ENCODE measurements at places on chromosomes 7 and 10. TPM values are rescaled to one million over a fixed set of nuclear protein-coding genes. Genes with fewer than 3 reads are reported as not detected.

DNA sequence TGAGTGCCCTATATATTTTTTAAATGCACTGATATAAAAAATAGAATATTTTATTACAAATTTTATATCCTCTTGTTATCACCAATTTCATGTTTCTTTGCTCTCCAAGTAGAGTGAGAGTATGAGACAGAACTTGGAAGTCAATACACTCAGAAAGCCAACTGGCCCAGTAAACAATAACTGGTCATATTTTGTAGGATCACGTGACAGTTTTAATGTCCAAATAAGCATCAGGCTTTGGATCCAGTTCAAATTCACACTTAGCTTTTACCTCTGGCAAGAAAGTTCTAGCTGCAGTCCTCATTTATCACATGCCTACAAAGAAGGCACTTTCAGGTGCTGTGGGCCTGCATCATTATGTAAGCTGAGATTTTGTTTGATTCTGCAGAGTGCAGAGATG is 21.6 kb upstream of the TPK1 start:
- no peak for DNase-seq

DNA sequence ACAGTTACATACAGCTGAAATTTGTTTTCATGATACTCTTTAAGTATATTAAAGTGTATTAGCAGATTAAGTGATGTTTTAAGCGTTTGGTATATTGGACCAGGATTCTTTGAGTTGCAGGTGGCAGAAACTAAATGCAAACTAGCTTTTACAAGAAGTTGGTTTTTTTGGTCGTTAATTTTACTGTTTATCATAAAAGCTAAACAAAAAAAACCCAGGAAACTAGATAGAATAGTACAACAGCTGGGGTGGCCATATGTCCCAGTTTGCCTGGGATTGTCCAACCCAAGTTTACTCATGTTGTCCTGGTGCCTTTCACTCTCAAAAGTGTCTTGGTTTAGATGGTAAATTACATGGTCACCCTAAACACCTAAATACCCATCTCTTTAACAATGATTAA is 108.7 kb downstream of the PHTF2 start:
- no peak for DNase-seq

The GCC1 gene
- total RNA-seq: 12.0 TPM

The STEAP1 gene
- total RNA-seq: 30.8 TPM

DNA sequence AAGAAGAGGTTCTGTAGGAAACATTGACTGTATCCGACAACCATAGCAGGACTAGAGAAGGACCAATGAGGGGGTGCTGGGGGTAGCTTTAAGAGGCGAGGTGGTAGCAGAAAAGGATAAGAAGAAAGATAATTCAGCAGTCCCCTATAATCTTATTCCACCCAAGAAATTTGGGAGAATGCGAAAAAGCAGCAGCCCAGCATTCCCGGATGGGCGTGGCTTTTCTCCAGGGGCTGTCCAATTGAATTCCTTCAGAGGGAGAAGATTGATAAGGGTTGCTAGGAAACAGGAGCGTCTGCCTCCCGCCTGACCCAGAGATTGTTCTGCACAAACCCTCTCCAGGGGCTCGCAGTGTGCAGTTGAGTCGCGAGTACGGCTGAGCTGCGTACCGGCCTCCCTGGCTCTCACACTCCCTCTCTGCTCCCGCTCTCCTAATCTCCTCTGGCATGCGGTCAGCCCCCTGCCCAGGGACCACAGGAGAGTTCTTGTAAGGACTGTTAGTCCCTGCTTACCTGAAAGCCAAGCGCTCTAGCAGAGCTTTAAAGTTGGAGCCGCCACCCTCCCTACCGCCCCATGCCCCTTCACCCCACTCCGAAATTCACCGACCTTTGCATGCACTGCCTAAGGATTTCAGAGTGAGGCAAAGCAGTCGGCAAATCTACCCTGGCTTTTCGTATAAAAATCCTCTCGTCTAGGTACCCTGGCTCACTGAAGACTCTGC is at the start of gene GRM3:
Gene GRM3 (plus strand): TSS at position 349 of the 721 bp plus-strand sequence. CDS start 121,237 bp downstream, outside the sequence.
- no peak for DNase-seq

DNA sequence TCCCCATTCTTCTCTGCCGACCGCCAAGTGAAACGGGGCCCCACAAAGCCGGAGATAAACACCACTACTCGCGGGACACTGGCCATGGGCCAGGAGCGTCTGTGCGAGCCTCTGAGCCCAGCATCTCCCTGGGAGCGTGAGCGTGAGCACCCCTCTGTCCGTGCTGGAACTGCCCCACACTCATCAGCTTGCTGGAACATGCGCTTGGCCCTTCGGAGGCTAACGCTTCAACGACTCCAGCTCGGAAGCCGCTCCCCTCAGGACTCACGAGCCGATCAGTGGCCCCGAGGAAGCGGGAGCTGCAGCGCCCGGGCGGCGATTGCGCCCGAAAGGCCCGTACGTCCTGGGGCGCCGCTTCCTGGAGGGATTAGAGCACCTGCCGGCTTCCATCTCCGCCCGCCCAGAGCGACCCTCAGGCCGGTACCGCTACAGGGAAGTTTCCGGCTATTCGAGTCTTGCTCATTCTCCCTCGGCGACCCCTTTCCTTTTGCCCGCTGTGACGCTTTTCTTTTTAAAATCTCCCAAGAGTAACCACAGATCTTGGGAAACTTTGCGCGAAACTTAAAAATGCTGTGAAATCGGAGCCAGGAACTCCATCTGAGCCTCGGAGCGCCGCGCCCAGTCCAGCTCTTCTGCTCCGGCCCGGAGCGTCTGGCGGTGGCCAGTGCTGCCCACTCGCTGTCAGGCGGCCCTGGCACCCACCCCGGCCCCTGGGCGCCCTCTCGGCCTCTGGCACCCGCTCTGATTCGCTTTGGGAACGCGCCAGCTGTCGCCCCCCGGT is 1.0 kb downstream of the TLL2 start:
- DNase-seq: peak; percentile 32

DNA sequence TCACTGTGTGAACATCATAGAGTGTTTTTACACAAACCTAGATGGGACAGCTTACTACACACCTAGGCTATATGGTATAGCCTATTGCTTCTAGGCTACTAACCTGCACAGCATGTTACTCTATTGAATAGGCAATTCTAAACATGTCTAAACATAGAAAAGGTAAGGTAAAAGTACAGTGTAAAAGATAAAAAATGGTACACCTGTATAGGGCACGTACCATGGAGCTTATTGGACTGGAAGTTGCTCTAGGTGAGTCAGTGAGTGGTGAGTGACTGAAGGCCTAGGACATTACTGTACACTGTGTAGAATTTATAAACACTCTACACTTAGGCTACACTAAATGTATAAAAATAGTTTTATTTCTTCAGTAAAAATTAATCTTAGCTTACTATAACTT is 182.0 kb upstream of the THSD7A start:
- DNase-seq: no peak

The ITGB8 gene
- 18.4 TPM for total RNA-seq

DNA sequence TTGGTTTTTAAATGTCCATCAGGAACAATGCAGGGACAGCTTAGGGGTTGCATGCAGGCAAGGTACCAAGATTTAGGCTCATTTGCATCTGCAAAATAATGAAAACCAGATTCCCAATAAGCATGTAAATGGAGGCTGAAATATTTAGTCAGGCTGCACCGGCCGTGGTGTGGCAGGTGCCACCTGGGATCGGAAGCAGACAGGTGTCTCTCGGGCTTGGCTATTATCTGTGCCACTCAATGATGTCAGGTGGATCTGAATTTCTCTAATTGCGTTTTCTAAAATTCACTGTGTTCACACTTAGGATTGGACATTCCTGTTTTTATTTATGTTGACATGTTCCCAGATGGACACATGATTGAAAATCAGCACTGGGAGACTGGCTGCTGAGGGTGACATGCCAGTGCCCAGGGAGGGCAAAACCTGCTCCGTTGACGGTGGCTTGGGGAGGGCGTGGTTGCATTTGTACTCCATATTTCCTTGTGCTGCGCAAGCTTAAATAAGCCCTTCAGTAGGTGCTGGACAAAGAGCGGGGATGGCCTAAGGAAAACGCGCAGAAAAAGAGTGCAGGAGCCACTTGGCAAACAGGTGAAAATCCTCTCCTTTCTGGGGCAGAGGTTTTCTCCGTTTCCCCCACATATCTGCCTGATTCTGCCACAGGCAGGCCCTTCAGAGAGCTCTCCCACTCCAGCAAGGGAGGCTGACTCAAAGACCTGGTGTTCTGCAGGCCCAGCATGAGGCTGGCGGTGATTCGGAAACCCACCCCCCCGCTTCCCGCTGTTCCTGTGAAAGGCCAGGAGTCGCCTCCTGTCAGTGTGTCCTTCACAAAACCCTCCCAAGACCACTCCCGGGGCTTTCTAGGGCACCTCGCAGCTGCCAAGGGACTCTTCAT is 142.5 kb downstream of the WDR37 start:
- DNase-seq: no peak

DNA sequence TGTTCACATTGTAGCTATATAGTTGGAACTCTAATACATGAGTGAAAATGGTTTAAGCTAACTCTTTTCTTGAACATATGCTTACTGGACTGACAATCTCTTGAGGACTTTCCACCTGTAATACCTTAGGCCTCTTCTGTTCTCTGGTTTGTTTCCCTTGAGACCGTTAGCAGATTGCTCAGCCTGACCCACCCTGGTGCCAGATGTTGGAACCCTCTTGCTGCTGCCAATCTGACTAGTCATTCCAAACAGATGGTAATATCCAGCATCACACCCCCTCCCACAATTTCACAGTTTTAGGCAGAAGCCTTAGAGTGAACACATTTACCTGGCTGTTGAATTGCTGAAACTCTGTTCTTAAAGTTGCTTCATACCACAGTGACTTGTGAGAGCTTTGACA is 18.7 kb downstream of the CALD1 start:
- no peak for DNase-seq

- DNase-seq: no peak
Observed at GRCh38 chr7:32381024-32381601, 109.1 kb downstream of the LSM5 start.

The SPDYE9 gene
- total RNA-seq: not detected

The TMEM213 gene
- not detected for total RNA-seq

DNA sequence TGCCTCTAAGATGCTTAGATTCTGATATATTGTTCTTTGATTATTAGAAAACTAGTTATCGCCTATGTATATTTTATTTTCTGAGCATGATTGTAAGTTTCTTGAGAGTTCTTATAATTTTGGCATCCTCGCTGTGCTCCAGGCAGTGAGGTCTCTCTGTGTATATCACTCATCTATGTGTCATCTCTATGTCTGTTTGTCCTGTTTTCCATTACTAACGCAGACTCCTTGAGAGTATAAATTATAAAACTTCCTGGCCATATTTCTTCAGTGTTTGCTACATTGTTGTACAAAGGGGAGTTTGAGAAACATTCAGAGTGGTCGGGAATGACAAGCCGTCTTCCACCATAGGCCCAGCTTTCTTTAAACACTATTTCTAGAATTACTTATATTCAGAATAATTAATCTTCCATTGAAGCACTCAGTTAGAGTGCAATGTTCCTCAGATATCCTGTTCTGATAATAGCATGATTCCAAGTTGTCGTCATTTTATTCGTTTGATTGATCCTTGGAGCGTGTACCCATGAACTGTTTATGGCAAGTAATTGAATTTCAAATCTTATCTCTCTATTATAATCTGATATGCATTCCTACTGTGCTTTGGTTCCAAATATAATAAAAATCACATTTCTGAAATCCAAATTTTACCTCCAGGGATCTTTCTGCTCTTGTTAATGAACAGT is 206.6 kb downstream of the BAMBI start:
- no peak for DNase-seq

DNA sequence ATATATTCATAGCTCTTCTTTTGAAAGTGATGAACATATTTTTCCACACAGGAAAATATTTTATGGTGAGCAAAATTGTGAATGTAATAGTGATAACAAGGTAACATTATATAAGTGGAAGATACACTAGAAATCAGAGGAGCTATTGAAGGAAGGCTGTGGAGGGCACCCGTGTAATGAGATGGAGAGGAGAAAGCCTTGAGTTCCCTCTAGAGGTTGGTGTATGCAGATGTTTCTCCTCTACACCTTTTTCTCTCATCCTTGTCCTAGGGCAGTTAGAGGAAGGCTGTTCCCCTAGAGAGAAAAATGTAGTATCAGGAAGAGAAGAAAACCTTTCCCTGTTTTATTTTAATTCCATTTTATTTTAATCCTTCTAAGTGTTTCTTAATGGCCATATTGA is 54.6 kb upstream of the NRG3 start:
- DNase-seq: no peak

The CALHM3 gene
- total RNA-seq: 0.39 TPM

DNA sequence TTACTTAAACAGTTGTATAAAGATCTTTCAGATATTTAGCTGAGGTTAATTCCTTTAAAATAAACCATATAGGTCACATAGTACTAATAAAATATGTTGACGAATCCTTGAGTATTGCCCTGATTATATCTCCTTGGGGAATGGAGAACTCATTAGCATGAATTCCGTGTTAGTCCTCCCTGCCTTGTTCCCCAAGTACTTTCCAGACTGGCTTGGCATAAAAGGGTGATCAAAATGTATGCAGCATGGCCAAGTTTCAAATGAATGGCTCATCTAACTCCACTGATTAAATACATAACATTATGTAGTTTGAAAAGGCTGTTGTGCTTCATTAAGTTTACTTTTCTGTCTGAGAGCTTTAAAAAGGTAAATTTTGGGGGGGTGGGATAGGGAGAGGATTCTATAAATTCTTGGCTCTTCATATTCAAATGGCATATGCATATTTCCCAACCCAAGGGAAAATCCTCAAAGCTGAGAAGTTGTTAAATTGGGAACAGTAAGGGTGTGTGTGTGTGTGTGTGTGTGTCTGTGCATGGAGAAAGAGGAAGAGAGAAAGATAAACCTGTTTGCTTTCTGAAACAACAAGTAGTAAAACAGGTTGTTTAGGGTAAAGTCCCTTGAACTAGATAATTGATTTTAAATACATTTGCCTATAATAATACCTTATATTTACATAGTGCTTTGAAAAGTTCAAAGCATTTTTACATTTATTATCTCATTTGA is 4.8 kb upstream of the ADD3 start:
- DNase-seq: no peak

The CDHR3 gene
- 0.52 TPM for total RNA-seq

GRCh38 chr7:88337572-88337971 is 30.9 kb upstream of the STEAP4 start:
- DNase-seq: peak; percentile 56

DNA sequence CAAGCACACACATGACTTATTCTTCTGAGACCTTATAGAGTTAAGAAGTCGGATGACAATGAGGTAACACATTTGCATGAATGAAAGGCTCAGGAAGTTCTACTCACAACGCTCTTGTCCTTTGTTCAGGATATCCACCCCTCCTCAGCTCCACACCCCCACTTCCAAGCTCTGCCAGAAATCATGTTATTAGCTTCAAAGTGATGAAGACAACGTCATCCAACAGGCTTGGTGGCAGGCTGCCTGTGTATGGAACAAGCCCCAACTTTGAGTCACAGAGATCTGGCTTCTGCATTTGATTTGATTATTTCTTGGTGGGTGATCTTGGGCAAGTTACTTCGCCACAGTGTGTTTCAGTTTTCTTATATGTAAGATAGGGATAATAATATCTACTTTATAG is 12.4 kb upstream of the BMPER start:
- DNase-seq: no peak

The ITPRID1 gene
- total RNA-seq: not detected
